Lower leg skin (tissue), 4 donors: ENCODE measurements at places on chromosomes 6 and 20. TPM values are rescaled to one million over a fixed set of nuclear protein-coding genes. Genes with fewer than 3 reads are reported as not detected.
A peak's percentile ranks its signal among the peaks of the same experiment; 100 is the strongest.

DNA sequence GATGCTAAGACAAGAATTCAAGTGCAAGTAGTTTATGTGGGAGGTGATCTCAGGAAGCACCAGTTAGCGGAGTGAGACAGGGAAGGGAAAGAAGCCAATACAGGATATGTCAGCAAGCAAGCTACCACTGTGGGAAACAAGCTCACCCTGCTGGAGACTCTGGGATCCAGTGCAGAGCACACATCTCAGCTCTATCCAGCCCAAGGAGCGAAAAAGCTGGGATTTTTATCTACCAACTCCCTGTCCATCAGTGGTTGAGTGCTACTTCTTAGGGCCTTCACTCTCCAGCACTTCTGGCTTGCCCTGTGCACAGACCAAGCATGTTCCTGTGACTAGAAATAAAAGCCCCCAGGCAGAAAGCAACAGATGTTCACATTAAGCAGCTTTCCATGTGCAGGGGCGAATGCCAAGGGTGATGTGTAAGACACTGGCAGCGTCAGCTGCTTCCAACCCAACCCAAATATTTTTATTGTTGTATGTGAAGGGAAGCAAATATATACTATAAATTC lies 10.8 kb upstream of the RNF24 start:
- no peak for DNase-seq

DNA sequence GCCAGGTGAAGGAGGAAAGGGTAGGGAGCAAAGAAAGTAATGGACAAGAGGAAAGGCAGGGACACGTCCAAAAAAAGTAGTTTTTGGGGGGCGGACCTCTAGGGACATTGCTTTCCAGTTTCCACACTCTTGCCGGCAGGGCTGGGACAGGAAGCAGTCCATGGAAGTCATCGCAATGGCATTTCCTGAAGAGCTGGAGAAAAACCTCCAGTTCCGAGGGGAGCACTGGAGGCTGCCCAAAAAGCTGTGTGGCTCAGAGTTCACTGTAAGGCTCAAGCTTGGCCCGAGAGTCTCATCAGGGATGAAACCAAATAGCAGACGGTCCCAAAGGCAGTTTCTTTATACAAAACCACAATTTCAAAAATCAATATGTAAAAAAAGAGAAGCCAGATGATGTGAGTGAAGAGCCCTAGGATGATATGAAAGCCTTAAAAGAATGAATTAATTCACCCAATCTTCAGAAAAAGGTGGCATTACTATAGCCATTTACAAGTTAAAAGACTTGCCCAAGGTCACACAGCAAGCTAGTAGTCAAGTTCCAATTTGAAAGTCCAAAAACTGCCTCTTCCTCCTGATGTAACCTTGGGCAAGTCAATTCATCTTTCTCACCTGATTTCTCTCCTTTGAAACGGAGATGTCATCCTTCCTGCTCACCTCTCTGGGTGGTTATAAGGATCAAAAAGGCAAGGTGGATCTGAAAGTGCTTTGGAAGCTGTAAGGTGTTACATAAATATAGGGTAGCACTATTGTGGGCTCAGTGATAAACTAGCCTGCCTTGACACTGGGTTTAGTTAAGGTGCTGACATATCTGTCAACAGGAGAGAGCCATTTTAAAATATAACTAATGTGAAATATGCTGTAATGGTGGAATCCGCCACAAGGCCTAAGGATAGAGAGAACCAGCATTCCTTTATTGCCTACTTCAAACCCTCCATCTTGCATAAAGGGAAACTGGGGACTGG lies 9.1 kb downstream of the BCL2L1 start:
- peak; percentile 86 for DNase-seq

DNA sequence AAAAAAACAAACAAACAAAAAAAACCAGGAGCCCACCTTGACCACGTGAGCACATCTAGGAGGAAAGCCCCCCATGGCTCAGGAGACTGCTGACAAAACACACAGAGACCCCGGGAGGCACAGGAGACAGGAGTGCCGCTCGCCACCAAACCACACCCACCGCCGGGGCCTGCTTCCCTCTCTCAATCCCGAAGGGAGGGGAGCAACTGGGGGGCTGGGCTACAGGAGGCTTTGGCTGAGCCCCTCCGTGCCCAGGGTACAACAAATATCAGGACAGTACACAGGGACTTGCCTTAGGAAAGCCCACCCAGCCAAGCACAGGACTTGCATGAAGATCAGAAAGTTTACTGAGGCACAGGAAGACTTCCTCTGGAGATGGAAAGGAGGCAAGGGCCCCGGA lies 102.5 kb downstream of the TAF4 start:
- no peak for DNase-seq

GRCh38 chr20:61949363-61949713 lies 116.3 kb downstream of the TAF4 start:
- DNase-seq = no peak

DNA sequence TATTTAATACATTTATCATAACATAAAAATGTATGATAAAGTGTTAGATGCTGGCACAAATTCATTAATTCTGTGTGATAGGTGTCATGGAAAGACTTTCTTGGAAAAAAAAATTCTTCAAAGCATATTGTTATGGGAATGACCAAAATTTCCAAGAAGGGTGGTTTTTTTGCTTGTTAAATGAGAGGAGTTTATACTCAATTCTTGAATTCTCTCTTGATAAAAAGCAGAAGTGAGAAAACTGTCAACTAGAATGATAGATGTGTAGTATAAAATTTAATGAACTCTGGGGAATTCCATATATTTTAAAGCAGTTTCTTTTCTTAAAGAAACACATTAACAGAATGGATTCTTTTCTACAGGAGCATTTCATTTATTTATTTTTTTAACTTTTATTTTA lies 62.0 kb upstream of the SNAP91 start:
- DNase-seq = no peak

- DNase-seq = no peak
These were observed 1.7 kb upstream of the SLC12A5 start for GRCh38 chr20:46027245-46027853.

DNA sequence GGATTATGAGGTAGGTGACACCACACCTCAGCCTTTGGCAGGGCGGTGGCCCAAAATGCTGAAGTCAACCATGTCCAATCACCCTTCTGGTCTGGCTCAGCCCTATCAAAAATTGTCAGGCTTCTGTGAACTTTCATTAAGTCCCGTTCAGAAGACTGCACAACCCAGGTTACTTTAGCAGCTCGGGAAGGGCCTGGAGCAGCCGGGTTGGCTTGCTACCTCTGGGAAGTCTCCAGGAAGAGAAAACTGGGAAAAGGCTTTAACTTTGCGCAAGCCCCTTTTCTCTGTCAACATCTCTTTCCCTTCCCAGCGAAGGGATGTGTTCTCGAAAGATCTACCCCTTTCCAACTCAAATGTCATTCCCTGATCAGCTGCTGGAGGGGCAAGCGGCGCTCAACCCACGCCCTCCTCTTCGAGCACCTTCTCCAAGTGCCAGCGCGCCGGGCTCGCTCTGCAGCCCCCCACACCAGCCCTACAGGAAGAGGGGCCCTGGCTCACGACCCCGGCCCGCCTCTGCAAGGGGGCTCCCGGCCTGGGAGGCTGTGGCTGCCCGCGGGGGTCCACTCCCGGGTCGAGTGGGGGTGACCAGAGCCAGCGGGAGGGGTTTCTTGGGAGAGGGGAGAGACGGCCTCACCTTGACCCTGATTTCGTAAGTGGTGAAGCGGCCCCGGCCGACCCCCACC lies 573 bp downstream of the SNX3 start:
- DNase-seq = peak; percentile 47

GRCh38 chr6:31972709-31973350 lies 892 bp upstream of the DXO start:
- DNase-seq = no peak

GRCh38 chr20:59600472-59600871 lies 3.9 kb upstream of the PHACTR3 start:
- no peak for DNase-seq

DNA sequence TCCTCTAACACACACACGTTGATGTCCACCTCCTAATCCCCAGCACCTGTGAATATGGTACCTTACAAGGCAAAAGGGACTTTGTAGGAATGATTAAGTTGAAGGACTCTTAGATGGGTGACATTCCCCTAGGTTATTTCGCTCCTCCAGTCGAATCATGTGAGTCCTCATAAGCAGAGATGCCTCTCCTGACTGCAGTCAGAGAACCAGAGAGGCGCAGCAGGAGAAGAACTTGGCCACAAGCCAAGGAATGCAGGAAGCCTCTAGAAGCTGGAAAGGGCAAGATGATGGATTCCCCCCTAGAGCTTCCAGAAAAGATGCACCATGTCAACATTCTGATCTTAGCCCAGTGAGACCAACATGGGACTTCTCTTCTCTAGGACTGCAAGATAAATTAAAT lies 133.1 kb upstream of the PTPRT start:
- DNase-seq = no peak

DNA sequence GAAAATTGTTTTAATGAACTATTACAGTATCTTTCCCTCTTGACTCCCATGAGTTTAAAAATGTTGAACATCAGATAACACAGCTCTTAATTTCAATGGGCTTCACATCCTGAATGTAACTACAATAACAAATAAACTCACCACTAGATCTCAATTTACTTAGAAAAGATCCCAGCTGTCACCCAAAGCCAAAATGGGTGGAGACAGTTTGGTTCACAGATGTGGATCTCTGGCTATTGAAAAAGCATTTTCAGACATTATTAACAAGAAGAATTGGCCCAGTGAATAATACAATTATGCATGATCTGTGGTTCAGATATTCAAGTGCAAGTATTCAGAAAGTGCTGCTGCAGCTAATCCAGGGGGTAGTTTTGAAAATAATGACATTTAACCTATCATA lies 184.7 kb upstream of the RALGAPA2 start:
- no peak for DNase-seq

GRCh38 chr20:19973961-19974629 lies 43.1 kb upstream of the NAA20 start:
- DNase-seq = peak; percentile 85

- peak; percentile 54 for DNase-seq
These were observed 21.3 kb downstream of the CASS4 start for GRCh38 chr20:56433221-56433879.

DNA sequence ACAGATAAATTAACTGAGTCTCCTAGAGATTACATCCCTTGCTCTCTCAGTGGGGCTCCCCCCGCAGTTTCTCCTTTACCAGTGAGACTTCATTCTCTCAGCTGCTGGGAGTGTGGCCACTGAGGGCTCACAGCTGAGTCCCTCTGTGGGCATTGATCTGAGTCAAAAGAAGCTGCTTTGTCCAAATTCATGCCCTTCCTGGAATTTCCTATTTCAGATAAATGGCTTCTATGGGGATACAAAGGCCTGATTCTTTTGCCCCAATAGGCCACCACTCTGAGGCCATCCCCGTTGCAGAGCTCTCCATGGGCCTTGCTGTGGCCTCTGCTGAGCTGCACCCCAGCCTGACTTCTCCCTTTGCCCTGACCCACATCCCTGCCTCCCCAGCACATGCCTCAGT lies 10.0 kb downstream of the CST5 start:
- no peak for DNase-seq

GRCh38 chr6:22756365-22756764 lies 187.0 kb downstream of the HDGFL1 start:
- DNase-seq = no peak

DNA sequence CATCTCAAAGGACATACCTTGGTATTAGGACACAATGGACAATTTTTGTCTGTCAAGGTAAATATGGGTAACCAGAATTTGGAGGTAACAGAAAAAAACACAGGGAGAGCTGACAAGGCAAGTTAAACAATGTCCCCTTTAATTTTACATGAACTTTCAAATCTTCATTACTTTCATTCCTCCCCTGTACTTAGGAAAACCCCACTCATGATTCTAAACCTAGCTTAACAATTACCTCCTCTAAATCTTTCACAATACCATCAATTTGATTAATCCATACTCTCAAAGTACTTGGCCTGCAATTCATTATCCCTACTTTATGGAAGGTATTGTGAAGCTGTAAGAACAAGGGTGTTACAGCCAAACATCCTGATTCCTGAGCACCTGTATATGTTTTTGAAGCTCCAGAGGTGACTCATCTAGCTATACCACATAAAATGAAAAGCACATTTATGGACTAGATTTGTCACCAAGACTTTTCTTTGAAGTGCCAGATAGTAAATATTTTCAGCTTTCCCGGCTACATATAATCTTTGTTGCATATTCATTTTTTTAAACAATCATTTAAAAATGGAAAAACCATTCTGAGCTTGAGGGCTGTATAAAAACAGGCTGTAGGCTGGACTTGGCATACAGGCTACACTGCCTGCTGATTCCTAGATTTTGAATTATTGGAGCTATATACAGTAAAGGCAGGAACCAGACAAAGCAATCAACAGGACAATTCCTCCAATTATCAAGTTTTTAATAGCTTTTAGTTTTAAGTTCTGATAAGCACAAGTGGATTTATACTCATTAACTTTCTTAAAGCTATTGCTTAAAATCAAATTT lies 22.9 kb downstream of the DEK start:
- DNase-seq = no peak

- no peak for DNase-seq
These were observed 226.9 kb downstream of the SIM1 start for GRCh38 chr6:100237821-100238220.

- no peak for DNase-seq
These were observed 28.1 kb upstream of the BMP2 start for GRCh38 chr20:6739406-6739805.

DNA sequence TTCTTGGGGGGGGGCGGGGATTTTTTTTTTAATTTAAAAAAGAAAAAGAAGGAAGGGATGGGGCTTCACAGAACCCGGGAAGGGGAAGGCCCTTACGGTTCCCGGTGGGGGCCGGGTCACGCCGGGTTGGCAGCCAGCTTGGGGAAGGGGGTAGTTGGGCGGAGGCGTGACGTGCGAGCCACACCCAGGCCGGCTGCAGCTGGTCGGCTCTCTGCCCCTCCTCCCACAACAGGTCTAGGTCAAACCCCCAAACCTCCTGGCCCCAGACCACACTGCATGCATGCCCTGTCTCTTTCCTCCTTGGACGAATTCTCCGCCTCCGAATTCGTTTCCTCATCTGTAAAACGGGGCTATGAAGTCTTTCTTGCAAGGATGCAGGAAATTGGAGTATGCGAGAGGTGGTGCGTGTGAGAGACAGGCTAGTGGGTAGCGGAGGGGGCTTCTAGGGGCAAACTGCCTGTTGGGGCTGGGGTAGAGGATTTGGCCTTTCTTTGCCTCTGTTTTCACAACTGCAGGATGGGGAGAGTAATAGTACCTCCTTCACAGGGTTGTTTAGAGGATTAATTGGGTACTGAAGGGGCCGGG lies 828 bp downstream of the HCK start:
- DNase-seq = peak; percentile 87

DNA sequence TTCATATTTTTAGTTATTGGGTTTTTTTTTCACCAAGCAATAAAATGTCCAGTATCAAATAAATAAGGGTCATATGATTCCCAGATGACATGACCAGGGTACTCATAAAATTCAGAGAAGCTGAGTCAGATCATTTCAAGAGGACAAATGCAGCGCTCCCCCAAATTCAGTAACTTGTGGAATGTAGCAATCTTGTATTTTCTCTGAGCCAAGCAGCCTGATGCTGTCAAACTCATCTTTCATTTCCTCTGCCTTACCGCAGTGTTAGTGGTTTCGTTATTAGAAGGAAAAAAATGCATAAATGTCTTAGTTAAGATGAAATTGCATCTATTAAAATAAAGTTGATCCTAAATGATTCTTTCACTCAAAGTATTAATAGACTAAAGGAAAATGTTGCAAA lies 57.8 kb upstream of the EDN1 start:
- no peak for DNase-seq

The C6orf58 gene
- not detected for total RNA-seq

The LIME1 gene
- 26.3 TPM for total RNA-seq

The VWA7 gene
- 1.6 TPM for total RNA-seq

The DACT2 gene
- 19.1 TPM for total RNA-seq

The LKAAEAR1 gene
- total RNA-seq = not detected

The ARFRP1 gene
- 38.6 TPM for total RNA-seq

The TTK gene
- total RNA-seq = 2.0 TPM

The RIMS4 gene
- total RNA-seq = not detected

The SAMD3 gene
- total RNA-seq = not detected

The C6orf120 gene
- total RNA-seq = 20.8 TPM

The CENPQ gene
- 2.8 TPM for total RNA-seq
